ENCODE measurements at places on chromosomes 2 and 18.

DNA sequence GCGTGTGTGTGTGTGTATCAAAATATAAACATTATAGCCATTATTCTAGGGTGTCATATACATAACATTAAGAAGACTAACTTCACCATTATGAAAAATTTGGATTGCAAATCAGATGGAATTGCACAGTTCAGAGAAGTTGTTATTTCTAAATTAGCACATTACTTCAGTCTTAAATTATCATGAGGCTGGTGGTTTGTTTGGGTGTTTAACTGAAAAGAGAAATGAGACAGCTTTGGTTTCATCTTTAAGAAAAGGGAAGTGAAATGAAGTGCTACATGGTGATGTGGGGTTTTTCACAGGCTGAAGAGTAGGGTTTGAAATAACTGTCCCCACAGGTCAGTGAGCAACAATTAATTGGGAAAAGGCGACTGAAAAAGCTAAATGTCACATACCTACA is 161.2 kb upstream of the XIRP2 start:
- no peak for DNase-seq

DNA sequence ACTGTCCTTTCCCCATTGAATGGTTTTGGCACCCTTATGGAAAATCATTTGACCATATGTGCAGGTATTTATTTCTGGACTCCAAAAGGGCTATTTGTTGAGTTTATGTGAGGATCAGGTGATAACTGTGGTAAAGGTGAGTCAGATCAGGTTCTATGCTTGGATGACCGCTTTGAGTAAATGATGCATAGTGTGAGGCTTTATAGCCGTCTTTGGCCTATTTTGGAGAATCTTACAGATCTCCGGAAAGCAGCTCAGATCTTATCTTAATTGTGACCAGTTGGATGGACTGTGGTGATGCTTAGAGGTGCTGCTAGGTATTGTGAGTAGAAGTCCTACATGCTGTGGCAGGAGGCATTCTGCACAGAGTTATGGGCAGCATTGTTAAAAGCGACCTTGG is 126.2 kb downstream of the METTL8 start:
- DNase-seq = no peak

DNA sequence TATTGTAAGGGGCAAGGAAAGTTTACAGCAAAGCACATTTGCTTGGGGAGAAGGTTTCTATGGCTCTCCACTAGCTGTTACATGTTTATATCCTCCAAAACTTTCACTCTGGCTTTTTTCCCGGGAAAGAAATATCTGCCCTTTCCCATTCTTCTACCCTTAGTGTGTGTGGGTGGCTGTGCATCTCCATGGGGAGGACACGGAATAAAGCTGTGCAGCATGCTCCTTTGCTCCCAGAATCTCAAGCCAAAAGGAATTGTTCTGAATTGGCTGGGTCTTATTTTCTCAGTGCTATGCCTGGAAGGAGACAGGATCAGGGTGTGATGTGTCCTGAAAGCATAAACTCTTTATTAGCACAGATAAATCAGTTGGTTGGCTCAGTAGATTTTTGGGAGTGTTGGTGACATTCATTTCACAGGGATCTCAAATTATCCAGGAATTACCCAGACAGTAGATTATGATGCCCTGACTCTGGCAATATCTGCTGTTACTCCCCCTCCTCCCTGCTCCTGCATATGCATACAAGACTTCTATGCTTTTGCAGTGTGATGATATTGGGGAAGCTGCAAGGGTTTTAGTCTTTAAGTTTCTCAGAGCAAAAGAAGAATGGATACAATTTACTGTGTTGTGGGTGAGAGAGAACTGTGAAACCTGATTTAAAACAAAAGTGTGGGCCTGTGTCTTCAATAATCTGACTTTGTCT is 63.1 kb downstream of the PARD3B start:
- DNase-seq = no peak

GRCh38 chr2:26559044-26559405 is 81.1 kb upstream of the OTOF start:
- DNase-seq = no peak

DNA sequence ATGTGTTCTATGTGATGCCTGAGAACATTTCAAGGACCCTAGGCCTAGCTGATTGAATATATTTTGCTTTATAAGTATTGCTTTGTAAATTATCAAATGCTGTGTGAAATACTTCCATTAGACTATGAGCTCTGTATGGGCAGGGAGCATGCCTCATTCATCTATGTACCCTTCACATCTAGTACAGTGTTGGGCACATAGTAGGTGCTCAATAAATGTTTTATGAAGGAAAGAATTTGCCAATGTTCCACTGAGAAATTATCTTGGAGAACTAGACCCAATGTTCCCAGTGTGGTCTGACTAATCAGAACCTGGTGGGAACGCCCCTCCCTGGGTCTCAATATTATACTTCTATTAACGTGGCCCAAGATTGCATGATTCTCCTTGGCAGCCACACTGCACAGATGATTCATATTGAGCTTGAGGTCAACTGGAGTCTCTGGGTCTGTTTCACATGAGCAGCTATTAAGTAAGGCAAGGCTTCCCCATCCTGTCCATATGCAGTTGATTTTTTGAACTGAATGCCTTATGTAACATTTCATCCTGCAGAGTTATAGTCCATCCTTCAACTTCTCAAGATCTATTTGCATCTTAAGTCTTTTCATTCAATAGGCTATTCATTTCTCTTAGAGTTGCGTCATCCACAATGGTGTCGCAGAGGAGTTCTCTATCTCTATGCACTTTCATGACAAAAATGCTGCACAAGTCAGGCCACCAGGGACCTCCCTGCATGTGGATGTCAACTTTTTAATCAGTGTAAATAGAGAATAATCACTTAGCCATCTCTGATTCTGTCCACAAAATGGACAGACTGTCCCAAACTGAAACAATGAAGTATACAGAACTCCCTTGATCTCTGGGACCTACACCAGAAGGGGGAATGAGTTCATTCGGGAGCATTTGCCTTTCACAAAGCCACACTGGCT is 257.6 kb downstream of the CYP26B1 start:
- DNase-seq = no peak

DNA sequence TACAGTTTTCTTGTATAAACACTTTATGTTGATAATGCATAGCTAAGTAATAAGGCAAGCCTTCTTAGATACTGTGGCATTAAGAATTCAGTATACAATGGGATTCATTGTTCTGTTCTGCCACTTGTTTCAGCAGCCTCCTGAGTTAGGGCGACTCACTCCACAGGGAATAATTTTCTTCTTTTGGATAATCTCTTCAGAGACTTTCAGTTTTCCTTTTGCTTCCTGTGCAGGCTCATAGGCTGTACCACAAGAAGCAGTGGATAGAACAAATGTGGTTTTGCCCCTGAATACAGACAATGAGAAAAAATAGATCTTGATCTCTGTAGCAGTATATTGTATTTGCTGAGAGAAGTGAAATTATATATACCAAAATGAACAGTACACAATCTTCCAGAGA is 298.0 kb downstream of the ZNF407 start:
- no peak for DNase-seq

DNA sequence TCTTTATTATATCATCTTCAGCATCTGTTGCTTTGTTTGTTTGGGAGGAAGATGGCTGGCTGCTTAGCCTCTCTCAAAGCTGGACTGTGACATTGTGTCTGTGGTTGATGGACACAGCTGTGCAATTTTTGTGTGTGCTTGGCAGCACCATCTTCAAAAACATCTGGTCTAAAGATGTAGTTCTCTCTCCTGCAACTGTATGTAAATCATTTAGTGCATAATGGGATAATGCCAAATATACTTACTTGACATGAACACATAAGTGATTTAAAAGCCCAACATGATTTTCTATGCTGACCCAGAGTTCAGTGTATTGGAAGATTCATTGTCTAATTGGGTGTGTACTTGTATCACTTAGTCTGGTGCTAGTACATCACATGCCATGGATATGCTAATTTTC is 112.2 kb downstream of the MAP4K4 start:
- no peak for DNase-seq

DNA sequence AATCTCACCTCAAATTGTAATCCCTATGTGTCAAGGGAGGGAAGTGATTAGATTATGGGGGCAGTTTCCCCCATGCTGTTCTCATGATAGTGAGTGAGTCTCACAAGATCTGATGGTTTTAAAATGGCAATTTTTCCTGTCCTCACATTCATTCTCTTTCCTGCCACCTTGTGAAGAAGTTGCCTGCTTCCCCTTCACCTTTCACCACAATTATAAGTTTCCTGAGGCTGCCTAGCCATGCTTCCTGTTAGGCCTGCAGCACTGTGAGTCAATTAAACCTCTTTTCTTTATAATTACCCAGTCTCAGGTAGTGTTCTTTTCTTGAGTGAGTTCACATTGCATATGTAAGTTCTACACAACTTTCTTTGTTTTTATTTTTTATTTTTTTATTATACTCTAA is 271.5 kb downstream of the EXOC6B start:
- no peak for DNase-seq

GRCh38 chr2:142870526-142870925 is 6.9 kb upstream of the KYNU start:
- DNase-seq = no peak

- no peak for DNase-seq
These were observed 32.5 kb downstream of the GAREM1 start for GRCh38 chr18:32438173-32438572.

GRCh38 chr2:19642501-19642900 is 259.3 kb downstream of the TTC32 start:
- no peak for DNase-seq

DNA sequence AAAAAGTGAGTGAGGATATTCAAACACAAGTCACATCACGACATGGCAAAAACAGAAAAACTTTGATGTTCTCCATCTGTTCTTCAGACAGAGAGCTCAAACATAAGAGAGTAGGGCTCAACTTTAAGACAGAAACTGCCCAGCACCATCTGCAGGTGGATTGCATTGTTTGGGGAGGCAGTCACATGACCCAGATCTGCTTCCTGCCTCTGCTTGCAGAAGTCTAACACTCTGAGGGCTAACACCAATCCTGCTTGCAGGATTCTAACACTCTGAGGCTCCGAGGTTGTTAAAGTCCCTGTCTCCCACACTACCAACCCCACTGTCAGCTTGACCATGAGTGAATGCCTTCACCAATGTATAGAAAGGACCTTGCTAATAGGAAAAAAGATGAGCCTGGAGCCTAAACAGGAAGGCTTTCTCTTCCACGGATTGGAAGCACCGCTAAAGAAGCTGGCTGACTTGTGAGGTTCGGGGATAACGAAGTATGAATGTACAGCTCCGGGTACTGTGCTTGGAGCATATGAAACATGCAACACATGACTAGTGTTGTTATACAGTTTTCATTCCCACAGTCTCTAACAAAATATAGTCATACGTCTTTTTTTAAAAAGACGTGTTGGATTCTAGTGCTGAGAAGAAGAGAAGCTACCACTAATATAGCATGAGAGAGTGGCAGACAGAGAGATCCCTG is 176.6 kb upstream of the CREB1 start:
- DNase-seq = no peak

GRCh38 chr2:71678874-71679273 is 225.5 kb downstream of the DYSF start:
- no peak for DNase-seq

DNA sequence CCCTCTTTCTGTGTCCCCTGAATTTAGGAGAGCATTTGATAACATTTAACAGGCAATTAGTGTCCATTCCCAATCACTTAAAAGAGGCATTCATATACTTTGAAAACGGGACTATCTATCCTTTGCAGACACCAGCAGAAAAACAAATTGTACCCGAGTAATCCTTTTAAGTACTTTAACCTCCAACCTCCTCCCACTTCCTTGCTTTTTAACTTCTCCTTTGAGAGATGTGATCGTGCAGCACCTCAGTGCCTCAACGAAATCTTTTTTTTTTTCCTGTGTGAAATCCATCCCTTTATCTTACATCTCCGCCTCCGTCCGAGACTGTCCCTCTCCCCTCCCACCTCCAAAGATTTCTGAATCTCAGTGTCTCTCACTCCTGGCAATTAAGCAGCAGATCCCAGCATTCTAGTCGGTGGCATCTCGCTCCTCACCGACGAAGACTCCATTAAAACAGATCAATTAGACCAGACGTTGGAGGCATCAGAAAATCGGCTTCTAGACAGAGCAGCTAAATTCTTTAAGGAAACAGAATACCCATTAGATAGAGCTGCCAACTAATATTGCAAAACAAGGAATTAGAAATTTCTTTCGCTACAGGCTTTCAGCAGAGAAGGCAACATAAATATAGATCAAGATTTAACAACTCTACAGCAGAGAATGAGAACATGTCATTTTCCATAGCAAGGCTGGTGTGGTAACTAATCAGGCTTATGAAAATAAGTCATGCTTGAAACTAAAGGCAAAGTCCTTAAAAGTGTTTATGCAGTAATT is 1.9 kb upstream of the TMEFF2 start:
- DNase-seq = no peak

DNA sequence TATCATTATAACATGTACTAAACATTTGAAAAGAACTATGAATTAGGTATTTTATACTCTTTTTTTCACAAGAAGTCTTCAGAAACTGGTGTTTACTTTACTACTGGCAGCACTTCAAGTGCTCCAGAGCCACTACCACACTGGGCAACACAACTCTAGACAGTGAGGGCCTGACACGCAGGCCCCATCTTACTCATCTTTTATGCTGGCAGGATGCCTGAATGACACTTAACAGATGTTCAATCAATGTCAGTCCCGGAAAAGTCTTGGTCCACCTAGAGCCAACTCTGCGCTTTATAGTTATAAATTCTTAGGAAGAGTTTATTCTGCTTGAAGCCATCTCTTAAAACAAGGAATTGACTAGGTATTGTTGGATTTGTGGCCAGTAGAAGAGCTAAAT is 8.7 kb upstream of the WIPF1 start:
- no peak for DNase-seq

DNA sequence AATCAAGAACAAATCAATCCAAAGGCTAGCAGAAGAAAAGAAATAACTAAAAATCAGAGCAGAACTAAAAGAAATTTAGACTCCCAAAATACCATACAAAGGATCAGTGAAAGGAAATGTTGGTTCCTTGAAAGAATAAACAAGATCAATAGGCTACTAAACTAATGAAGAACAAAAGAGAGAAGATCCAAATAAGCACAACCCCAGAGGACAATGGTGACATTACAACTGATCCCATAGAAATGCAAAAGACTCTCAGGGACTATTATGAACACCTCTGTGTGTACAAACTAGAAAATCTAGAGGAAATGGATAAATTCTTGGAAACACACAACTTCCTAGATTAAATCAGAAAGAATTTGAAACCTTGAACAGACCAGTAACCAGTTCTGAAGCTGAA is 1186.9 kb downstream of the LRP1B start:
- DNase-seq = no peak

DNA sequence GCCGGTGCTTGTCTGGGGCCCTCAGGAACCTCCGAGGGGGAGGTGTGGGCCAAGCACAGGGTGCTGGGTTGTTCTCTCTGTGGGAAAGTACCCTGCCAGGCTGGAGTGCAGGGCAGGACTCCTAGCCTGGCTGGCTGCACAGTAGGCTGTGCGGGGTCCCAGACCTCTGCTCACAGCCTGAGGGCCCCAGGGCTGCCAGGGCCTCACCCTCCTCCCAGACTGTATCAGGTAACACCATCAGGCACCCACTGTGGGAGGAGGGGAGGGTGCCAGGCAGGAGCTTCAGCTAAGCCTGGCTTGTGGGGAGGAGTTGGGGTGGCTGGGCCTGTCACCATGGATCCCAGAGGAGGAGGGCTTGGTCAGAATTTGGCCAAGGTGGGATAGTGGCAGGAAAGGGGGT is 211.9 kb upstream of the SMAD2 start:
- no peak for DNase-seq
